ENCODE measurements at places on chromosomes 2 and 18.

DNA sequence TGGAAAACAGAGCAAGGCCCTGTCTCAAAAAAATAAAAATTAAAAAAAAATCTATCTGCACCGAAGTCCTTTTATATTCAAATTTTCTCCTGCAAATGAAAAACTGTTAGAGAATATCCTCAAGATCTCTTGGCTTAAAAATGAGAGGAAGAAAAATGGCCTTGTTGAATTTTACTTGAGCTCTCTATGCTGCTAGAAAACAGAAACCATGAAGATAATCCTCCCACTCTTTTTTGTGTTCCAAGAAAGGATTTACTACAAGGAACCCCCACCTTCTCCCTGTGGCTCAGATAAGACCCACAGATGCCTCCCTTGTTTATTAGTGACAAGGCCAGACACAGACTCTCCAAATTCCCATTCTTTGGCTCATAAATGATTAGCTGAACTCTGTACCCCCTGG, 71.0 kb downstream of the SGPP2 start:
- DNase-seq = no peak

DNA sequence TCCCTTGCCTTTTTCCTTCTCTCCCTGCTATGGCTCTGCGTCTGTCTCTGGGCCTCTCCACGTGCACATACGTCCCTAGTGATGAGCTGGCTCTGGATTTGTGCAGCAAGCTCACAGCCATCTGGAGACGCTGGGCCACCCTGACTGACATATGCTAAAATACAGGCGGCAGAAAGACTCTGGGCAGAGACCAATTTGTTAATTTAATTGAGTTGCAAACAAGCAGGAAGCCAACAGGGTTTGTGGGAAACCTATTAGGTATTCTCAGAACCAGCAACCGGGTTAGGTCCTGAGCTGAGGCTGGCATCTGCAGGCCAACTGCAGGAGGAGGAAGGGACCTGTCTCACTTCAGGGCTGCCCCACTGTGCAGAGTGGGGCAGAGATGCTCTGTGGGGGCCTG, 53.5 kb upstream of the SMAD2 start:
- no peak for DNase-seq

DNA sequence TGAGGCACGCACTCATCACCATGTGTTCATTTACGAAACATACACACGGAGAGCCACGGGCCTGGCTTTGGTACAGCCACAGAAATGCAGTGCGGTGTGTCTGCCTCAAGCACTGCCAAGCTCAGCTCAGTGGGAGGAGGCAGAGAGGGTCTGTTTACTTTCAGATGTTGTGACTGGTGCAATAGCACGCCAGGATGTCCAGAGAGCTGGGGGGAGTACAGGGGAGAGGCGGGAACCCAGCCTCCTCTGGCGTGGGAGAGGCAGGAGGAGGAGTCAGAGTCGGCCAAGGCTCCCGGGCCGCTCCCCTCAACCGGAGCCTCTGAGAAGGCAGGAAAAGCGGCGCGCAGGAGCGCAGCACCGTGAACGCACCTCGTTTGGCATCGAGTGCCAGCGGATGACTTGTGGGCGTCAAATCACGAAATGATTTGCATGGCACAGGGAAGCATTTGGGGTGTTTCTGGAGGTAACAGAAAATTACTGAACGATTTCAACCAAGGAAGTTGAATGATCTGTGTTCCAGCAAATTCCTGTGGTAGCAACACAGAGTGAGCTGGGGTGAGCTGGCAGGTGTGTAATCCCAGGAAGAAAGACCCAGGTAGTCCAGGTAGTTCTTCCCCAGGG, 143.0 kb downstream of the ZNF516 start:
- DNase-seq = peak; percentile 83

DNA sequence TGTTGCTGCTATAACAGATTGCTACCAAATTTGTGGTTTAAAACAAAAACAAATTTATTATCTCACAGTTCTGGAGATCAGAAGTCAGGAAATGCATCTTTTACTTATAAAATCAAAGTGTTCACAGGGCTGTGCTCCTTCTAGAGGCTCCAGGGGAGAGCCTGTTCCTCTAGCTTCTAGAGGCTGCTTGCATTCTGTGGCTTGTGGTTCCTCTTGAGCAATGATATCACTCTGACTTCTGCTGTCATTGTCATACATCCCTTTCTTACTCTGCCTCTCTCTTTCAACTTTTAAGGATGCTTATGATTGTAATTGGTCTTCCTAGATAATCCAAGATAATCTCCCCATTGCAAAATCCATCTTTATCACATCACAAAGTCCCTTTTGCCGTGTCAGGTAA, 6.1 kb upstream of the DCC start:
- DNase-seq = no peak

DNA sequence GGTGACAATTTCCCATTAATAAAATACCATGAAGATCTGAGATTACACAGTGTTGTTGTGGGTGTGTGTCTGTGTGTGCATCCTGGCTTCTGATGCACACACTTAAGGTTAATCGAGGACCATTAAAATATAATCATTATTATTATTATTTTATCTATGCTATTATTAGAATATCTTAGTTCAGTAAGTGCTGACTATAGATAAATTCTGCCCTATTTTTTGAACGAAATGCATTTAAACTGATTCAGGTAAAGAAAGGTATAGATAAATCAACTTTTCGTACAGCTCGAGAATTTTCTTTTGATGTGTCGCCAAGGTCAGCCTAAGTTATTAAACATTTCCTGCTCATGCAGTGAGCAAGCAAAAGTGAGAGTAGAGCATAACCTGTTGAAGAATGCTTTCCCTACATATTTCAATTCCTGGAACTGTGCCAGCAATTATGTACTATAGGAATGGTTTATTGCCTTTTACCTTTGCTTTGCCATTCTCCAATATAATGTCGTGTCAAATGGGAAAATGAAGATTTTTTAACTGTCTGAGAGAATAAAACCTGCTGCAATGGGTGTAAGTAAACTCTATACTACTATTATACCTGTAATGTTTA, 25.8 kb downstream of the KCNJ3 start:
- DNase-seq = no peak

- DNase-seq = no peak
Observed at GRCh38 chr2:171297956-171298355, 135.8 kb downstream of the METTL8 start.

DNA sequence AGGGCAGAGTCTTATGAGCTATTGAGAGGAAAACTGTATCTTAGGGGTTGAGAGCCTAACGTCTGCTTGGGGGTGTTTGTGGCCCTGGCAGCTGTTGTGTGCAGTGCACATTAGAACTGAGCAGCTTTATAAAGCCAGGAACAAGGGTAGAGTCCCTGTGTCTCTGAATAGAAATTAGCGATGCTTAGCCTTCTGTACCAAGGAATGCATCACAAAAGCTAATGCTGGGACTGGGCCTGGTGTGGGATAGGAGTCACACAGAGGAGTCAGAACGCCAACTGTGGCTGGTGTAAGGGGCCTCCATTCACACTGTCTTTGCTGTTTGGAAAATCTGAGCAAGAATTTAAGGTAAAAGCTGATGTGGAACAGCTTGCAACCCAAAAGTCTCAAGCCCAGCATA, 283.2 kb downstream of the SOX11 start:
- DNase-seq = no peak

GRCh38 chr2:224369028-224369632, 32.8 kb downstream of the FAM124B start:
- no peak for DNase-seq

DNA sequence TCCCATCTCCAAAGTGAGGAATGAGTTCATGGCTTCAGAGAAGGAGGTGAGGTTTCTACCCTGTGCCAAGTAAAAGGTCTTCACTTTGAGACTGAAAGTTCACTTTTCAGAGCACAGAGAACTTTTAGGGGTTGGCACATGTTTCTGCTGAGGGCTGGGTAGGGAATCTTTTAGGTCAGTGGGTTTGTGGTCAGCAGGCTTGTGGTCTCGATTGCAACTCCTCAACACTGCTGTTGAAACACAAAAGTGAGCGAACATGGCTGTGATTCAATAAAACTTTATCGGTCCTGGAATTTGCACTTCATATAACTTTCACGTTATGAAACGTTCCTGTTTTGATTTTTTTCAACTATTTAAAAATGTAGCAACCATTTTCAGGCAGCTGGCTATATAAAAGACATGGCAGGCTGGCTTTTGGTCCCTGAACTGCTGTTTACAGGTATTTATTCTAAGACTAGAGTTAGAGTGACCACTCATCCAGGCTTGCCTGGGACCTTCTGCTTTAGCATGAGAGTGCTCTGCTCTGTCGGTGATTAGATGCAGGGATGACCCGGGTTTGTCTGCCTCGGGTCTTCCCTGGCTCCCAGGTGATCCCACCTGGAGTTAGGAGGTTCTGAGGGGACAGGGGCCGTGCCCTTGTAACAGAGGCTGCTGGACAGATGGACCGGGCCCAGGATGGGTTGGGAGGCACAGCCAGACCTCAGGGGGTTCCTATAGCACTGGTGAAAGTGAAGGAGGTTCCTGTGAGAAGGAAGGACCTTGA, 62.7 kb upstream of the TAF1B start:
- DNase-seq = no peak

DNA sequence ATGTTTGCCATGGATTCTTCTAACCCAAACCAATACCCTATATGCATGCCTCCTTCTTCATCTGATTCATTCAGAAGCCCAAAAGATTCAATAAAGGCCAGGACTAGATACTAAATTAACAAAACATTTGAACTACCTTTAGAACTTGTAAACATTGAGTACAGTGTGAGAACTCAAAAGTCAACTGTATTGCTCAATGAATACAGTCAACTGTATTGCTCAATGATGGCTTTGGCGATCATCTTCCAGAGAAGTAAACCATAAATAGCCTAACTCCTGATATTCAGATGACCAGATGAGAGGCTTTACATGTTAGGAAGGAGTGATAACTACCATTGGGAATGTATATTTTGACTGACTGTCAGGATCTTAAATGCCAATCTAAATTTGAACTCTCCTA, 206.5 kb upstream of the ITGA4 start:
- no peak for DNase-seq

DNA sequence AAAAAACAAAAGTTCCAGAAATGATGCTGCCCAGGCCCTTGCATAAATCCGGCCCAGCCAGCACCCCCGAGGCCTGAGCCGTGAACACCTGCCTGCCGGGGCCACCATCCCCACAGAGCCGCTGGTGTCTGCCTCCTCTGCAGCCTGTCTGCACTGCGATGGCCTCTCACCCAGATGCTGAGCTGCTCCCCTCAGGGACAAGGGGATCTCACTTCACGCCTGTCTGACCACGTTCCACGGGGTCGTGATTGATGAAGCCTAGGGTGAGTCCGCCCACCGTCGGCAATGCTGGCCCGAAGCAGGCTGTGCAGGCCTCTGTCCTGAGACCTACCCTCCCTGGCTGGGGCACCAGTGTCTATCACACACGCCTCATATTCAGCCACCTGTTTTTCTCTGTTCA, 444.2 kb downstream of the EIPR1 start:
- DNase-seq = no peak

DNA sequence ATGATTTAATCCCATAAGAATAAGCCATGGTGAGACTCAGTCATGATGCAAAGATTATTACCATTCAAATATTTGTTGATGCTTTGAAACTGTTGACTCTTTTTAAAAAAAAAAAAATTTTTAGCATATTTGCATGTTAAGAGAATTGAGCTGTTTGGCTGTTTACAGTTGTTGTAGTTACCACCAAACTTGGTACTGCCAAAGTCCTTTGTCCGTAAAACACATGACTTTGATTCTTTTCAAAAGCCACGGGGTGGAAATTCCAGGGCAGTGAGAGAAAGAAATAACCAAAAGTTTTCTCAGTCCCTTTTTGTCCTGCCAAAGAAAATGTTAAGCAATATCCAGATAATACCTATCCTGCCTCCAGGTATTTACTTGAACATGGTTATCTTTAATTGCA, 474.8 kb downstream of the METTL4 start:
- DNase-seq = no peak

DNA sequence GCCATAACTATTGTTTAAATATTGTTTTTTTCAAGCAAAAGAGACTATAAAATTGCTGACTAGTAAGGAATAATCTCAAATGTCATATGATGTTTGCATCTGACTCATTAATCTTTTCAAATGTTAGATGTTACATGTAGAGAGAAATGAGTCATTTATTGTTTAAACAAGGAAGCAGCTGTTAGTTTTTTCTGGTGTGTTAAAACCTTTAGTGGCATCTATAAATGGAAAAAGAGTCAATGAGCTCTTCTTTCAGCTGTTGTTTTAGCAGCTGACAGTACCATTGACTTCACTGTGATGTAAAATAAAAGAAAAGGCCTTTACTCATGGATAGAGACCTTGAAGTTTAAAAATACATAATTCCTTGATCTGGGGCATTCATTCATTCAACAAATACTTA, 1.8 kb upstream of the KLHL41 start:
- no peak for DNase-seq

DNA sequence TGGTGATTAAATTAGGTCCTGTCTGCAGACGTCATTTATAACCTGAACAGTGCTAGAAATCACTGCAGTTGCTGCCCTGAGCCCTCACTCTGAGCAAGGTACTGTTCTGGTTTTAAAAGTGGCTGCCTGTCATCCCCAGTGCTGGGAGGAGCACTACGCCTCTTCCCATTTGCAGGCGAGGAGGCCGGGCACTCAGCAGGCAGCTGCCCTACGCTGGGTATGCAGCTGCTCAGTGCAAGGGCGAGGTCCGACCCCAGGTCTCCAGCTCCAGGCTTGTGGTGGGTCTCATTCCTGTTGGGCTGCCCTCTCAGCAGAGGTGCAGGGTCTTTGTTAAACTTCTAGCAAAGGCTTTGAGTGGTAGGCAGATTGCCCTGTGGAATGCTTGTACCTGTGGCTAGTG, 15.7 kb downstream of the CNDP2 start:
- no peak for DNase-seq

- no peak for DNase-seq
Observed at GRCh38 chr2:217398860-217399259, 539.0 kb upstream of the TNP1 start.

DNA sequence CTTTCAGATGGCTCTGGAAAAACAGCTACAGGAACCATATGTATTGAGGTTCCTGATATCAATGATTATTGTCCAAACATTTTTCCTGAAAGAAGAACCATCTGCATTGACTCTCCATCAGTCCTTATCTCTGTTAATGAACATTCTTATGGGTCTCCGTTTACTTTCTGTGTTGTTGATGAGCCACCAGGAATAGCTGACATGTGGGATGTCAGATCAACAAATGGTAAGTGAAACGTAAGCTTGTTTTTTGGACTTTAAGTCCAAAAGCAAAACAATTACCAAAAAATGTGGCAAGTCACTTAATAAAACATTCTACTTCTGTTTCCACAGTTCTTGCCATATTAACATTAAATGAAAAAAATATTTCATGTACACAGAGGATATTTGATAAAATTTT, 26.8 kb downstream of the DSG4 start:
- DNase-seq = no peak

- DNase-seq = no peak
Observed at GRCh38 chr2:63741884-63742579, 99.7 kb upstream of the UGP2 start.

- no peak for DNase-seq
Observed at GRCh38 chr2:237033536-237034060, 52.1 kb upstream of the COPS8 start.

- DNase-seq = no peak
Observed at GRCh38 chr2:100039291-100039980, 103.0 kb downstream of the AFF3 start.

All from left colon (tissue), 2 donors.